Right renal cortex interstitium (tissue), 3 donors: ENCODE measurements at places on chromosomes 12 and 14.

GRCh38 chr12:62192903-62193250 lies 67.3 kb upstream of the USP15 start:
- DNase-seq, result no peak

DNA sequence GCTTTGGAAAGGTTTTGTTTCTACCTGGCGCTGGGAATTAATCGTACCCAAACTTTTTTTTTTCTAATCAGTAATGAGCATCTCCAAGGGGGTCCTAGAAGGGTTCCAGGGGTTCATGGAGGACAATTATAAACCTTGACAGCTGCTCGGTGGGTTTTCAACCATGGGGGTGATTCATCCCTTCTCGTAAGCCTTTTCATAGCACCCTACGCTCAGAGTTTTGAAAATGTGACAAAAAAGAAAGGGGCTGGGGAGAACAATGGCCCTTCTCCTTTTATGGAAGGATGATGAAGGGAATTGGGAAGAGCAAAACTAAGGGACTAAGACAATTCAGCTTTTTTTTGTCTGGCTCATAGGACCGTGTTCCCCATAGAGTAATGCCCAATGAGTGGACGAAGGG lies 196.7 kb downstream of the ZFP36L1 start:
- DNase-seq, result no peak

- no peak for DNase-seq
Measured at GRCh38 chr12:4307593-4308333, 13.2 kb upstream of the TIGAR start.

- DNase-seq, result no peak
Measured at GRCh38 chr12:105206686-105207374, 29.1 kb downstream of the APPL2 start.

- DNase-seq, result no peak
Measured at GRCh38 chr14:68704736-68705720, 87.8 kb downstream of the ZFP36L1 start.

- DNase-seq, result no peak
Measured at GRCh38 chr12:47317175-47317915, 237.6 kb upstream of the AMIGO2 start.

- DNase-seq, result no peak
Measured at GRCh38 chr14:32006263-32007110, 70.6 kb upstream of the ARHGAP5 start.

- DNase-seq, result no peak
Measured at GRCh38 chr14:80387563-80387981, 176.3 kb upstream of the DIO2 start.
